NCI-H748 treated with DMSO at 0.1 percent for 48 hours (cell line): ENCODE measurements at places on chromosomes 5 and 9.

GRCh38 chr9:132506977-132507669 is 75.3 kb upstream of the BARHL1 start:
- DNase-seq, result no peak

DNA sequence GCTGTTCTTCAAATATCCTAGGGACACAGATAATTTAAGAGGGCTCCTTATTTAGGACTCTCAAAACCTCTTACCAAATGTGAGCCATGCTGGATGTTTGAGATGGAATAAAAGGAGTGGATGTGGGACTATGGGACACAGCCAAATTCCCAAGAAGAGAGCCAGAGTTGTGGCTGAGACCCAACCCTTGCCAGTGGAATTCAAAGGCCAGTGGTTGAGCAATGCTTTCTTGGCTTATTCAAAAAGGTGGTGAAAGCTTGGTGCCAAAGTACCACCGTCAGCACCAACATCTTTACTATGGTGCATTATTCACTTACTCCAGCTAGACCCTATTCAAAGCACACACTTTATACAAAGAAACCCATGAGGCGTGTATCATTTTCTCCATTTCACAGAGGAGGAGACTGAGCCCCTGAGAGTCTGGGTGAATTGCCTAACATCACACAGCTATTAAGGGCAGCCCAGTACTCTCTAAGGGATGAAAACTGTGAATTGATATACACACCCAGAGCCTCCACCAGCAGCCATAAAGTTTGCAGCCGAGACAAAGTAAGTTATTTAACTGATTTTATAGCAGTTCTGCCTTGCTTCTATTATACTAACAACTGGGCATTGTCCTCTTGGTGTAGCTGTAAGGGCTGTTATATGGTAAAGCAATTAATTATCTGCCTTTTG is 391.7 kb downstream of the ACTL7B start:
- no peak for DNase-seq

DNA sequence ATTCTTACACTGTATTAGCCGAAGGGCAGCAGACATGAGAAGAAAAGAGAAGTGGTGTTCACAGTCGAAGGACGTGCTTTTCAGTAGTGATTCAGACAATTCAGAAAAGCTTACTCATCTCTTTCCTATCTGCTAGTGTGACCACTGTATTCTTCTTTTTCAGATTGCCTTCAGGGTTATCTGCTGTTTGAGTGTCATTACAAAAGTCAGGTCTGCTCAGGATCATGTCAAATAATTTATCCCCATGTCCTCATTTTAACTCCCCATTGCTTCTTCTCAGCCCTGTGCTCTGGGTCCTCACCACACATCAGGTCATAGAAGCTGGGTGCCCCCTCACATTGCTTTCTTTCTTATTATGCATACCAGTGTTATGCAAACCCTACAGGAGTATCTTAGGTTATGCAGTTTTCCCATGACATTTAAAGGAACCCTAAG is 394.0 kb downstream of the CETN3 start:
- DNase-seq, result no peak

DNA sequence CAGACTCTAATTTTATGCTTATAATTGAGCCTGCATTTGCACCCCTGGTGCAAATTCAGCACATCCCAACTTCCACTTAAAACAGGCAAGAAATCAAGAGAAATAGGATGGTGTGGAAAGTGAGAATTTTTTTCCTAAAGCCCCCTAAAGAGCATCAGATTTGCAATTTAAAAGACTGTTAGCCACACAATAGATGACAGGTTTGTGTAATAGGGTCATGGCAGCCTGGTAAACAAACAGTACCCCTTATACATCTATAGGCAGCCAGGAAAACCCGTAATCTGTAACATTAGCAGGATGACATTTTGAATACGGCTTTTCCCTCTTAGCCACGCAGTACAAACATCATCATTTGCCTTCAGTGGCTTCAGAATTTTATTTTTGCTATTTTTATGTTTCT is 17.2 kb downstream of the EBF1 start:
- no peak for DNase-seq

DNA sequence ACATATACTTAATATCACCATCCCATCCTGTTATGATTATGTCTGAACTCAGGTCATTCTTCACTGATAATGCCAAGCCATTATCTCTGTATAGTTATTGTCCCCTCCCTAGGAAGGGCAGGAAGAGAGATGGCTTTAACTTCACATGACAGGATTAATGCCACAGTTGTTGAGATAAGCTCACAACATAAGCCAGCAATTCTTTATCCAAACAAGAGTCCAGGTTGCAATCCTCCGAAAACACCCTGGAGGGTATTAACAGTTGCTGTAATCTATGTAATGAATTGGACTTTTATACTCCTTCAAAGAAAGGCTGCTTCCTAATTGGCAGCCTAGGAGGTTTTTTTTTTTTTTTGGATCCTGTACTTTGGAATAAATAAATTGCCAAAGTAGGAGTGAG is 779.4 kb downstream of the SEMA5A start:
- no peak for DNase-seq

DNA sequence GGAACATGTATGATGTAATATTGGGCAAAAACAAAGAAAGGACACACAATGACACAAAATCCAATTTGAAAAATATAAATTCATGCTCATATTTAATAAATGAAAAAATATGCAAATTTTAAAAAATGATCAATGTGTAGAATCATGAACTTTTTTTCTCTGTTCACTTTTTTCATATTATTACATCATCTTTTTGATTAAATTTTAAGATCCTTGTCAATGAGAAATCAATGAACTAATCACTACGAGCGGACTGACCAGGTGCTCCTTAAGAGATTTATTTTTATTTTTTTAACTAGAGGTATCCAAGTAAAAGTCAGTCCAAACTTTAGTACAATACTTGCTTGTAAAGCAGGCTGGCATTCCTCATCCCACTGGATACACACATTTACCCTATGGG is 174.1 kb downstream of the CDK5RAP2 start:
- DNase-seq, result no peak

DNA sequence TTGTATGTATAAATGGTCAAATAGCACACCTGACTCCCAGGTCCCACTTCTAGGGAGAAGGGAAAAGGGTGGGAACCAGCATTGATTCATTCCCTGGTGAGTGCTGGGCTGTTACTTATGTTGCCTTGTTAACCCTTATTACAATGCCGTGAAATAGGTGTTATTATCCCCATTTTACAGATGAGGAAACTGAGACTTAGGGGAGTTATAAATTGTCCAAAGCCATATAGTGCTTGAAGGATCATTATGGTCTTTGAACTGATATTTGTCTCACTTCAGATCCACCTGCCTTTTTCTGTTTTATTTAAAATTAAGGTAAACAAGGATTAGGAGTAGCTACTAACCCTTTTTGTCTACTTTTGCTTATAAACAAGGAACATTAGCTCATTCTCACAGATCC is 16.5 kb downstream of the TMEM268 start:
- no peak for DNase-seq

DNA sequence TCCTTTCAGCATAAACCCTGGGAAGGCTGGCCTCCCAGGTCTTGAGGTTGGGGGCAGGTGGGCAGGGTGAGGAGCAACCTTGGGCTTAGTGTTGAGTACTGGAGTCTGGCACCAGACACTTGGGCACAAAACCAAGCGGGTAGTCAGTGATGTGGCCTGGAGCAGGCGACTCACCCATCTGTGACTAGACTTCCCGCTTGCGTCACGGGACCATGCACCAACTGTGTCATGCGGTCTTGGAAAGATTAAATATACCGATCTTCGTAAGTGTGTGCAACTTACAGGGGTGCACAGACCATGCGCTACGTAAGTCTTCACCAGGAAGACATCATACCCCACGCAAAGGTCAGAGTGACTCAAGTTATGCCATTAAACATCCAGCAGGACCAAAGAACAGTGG is 304.4 kb upstream of the IRX4 start:
- no peak for DNase-seq

GRCh38 chr9:2018764-2019558 is 3.8 kb downstream of the SMARCA2 start:
- no peak for DNase-seq

GRCh38 chr9:75184471-75184870 is 96.2 kb downstream of the OSTF1 start:
- no peak for DNase-seq

GRCh38 chr5:153546566-153546965 is 56.1 kb downstream of the GRIA1 start:
- no peak for DNase-seq

- DNase-seq, result no peak
Observed at GRCh38 chr9:120978987-120979386, 52.4 kb upstream of the TRAF1 start.

DNA sequence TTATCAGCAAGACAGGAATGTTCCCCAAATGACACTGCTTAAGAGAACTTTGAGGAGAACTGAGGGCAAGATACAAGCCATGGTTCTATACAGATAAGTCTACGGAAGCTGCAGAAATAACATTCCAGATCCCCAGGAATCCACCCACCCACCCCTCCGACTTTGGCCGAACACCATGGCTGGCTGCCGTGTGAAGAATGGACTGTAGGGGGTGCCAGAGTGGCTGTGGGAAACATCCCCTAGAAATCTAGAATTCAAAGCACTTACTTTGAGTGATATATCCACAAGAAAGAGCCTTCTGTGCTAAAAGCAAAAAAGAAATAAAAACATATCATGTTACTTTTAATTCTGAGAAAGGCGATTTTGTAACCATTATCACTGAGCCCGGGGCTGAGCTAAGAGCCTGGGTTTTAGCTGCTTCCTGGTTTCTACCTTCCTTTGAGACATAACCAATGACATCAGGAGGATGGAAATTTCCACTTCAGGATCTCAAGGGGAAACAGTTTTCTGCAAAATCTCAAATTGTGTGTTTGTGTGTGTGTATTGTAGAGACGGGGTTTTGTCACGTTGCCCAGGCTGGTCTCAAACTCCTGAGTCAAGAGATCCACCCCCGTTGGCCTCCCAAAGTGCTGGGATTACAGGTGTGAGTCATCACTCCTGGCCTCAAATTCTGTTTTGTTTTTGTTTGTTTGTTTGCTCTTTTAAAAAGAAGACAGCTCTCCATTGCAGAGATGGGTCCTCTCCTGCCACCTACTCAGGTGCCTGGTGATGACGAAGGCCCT is 36.4 kb downstream of the GGTA1 start:
- DNase-seq, result no peak

GRCh38 chr9:100759215-100759614 is 181.3 kb downstream of the CAVIN4 start:
- DNase-seq, result no peak

DNA sequence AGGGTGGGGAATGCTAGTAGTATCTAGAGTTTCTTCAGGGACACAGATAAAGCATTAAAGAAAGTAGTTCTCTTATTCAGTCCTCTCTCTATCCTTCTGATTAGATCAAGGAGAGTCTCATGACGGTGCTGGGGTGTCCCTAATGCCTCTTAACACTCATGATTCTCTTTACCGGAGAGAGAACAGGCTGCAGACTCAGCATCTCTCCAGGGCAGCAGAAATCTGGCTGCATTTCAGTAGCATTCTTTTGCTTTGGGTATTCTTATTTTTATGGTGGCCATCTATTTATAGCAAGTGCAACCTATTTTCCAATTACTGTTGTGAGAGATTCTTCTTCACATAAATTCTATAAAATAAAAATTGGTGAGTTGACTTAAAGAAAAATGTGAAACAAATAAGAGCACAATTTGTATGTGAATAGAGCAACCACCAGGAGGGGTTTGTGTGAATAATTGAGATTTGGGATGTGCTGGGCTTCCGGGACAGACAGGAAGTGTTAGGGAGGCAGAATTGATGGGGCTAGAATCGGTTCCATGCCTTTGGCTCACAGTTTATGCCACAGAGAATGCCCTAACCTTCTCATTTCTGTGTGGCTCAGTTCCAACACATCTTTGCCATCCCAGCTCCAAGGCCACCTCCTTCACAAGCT is 23.8 kb upstream of the BOD1 start:
- DNase-seq, result no peak

DNA sequence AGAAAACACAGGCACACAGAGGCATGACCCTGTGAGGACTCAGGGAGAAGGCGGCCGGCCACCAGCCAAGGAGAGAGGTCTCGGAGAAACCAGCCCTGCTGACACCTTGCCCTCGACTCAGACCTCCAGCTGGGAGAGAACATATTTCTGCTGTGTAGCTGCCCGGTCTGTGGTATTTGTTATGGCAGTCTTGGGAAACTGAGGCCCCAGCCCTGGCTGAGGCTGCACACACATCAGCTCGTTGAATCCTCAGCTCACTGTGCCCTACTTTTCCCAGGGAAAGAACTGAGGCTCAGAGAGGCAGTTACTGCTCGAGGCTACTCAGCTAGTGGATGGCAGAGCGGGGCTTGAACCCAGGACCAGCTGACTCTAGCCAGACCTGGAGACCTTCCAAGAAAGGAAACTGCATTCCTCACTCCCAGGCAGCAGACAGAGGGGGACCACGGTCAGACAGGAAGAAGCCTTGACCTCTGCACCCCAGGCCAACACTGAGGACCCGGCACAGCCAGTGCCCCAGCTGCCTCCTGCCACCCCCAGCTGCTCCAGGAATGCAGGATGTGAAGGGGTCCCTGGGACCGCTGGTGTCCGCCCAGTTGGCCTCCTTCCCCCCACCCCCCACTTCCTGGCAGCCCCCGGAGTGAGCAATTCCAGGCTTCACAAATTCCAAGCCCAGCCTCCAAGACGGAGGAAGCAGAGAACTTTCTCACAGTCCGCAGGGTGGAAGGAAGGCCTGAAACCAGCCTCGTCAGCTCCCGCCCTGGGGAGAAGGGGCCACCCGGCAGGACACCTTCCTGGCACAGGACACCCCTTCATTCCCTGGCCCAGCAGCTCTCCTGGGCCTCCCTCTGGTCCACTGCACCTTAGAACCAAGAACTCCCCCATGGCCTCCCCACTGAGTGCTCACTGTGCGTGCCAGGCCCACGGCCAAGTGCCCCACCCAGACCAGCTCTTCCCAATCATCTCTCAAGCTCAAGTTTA is 69.9 kb downstream of the LRSAM1 start:
- DNase-seq, result no peak

DNA sequence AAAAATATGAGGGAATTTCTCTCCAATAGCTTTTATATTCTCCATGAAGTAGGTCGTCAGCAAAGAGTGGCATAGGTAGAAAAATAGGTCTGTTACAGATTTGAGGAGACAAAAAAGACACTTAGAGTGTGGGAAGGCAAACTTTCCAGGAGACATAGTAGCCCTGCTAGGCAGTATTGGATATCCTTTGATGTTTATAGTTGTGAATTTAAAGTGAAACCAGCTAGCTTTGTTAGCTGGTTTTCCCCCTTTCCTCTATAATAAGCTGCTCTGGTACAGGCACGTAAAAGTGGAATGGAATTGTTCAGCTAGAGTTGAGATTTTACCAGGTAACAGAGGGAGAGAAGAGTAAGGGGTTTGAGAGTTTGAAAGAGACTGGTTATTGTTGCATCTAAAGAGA is 17.1 kb upstream of the APC start:
- DNase-seq, result no peak

DNA sequence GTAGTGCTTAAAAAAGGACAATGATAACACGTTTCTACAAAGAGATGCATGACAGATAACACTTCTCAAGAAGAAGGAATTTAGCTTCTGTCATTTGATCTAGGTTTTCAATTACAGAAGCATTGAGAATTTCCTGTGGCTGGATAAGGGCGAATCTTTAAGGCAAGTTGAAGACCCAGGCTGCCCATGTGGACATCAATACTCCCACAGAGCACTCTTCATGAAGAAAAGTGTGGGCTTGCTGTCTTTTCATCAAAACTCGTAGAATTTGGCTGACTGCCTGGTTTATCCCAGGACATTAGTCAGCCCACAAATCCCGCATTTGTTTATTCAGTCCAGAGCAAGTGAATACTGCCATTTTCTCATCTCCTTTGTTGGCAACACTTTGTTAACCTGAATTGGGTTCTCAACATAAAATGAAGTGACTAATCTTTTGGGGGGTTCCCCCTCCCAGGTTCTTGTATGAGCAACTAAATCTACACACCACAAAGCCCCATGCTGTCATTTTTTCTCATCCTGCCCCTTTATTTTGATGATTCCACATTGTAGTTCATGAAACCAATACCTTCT is 43.4 kb upstream of the CDKN2B start:
- no peak for DNase-seq
